ENCODE measurements at places on chromosomes 2 and 18. TPM values are rescaled to one million over a fixed set of nuclear protein-coding genes. Genes with fewer than 3 reads are reported as not detected.

GRCh38 chr2:172333235-172333977 lies 94.0 kb upstream of the ITGA6 start:
- no peak for DNase-seq

GRCh38 chr2:221050020-221050795 lies 521.9 kb downstream of the EPHA4 start:
- no peak for DNase-seq

DNA sequence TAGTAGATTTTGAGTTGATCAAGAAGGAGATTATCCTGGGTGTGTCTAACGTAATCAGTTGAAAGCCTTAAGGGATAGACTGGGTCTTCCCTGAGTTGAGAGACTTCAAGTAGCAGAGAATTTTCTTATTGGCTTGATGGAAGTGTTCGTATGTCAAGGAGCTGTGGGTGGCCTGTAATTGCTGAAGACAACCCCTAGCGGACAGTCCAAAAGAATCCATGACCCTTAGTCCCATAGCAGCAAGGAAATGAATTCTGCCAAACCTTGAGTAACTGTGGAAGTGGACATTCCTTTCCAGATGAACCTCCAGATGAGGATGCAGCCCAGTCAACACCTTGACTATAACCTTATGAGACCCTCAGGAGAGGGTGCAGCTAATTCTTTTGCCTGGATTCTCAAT lies 786.3 kb downstream of the SOCS6 start:
- DNase-seq, result no peak

DNA sequence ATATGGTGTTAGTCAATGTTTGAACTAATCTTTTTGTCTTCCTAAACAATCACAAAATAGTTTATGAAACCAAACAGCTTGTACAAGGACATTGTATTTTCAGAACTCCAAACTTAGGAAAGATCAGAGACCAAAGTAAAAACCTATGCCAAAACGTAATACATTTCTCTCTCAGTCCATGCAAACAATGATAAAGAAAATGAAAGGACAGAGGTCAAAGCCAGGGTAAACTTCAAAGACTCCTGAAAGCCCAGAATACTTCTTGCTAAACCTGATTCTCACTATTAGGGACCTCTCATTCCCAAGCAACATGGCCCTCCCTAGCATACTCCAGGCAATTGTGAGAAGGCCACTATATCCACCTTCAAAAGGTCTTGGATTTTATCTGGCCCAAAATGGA lies 105.1 kb upstream of the GALNT5 start:
- no peak for DNase-seq

GRCh38 chr2:20448246-20448976 lies 1.5 kb downstream of the RHOB start:
- DNase-seq, result peak; percentile 71

DNA sequence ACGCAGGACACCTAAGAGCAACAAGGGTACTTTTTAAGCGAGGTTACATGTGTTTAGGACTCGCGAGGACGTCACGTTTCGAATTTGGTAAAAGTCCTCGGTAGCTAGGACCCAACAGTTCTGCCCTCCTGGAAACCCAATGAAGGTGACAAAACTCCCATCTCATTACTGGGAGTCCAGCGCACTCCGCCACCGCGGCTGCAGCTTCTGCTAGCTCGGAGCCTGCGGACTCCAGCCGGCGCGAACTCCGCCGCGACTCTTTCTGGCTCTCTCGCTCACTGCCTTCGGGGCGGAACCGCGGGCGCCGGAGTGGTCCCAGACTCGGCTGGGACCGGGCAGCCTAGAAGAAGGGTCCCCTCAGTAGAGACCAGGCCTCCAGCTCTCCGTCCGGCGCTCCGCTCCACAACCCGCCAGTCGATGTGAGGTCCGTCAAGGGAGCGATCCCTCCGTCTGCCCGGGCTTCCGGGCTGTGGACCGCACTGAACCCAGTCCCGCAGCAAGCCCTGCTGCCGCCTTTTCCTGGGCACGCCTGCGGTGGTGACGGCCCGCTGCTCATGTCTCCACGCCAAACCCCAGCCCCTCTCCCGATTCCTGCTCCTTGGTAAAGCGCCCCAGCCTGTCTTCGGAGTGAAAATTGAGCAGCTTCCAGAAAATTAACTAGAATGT lies 3.0 kb upstream of the OSR1 start:
- DNase-seq, result no peak

- DNase-seq, result no peak
These were observed 134.0 kb upstream of the NCK2 start for GRCh38 chr2:105610576-105611332.

- no peak for DNase-seq
These were observed 1896.8 kb upstream of the CELF4 start for GRCh38 chr18:39462436-39462835.

GRCh38 chr2:234394450-234394849 lies 102.4 kb downstream of the ARL4C start:
- DNase-seq, result no peak

DNA sequence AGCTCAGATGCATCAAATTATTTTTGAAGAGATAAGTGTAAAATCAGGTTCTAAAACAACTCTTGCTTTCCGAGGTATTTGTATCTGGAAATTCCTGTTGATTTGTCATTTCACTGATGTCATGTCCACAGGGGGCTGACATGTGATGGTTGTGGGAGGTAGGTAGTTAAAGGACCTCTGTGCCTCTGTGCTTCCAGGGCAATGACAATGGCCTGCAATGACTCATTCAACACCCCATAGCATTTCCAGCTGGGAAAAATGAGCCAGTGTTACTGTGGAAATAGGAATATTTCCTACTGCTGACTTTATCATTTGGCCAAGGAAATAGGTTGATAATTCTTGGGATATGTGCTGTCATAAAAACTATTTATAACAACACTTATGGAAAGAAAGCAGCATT lies 86.2 kb upstream of the CCDC195 start:
- no peak for DNase-seq

- no peak for DNase-seq
These were observed 610.2 kb upstream of the SYT4 start for GRCh38 chr18:43887491-43887890.

AQP12A gene
- not detected for total RNA-seq

DNA sequence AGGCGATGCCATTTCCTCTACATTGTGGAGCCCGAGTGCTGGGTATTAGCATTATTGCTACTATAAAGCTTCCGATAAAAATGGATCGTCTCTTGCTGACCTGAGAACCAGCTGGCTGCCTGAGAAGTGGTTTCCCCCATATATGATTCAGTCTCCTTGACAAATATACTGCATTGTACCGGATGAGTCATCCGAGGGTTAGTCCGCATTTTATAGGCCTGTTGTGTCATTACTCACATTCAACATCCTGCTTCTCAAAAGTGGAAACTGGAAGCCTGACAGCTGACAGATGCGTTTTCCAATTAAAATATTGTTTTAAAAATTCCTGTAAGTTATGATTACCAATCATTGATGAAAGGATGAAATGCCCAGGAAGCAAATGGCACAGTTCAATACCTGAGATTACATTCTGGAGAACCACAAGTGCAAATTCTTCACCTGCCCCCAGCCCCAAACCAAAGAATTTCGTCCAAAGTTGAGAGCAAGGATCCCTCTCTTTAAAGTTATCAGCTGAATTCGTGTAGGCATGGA lies 65.7 kb downstream of the SPRED2 start:
- DNase-seq, result no peak

DNA sequence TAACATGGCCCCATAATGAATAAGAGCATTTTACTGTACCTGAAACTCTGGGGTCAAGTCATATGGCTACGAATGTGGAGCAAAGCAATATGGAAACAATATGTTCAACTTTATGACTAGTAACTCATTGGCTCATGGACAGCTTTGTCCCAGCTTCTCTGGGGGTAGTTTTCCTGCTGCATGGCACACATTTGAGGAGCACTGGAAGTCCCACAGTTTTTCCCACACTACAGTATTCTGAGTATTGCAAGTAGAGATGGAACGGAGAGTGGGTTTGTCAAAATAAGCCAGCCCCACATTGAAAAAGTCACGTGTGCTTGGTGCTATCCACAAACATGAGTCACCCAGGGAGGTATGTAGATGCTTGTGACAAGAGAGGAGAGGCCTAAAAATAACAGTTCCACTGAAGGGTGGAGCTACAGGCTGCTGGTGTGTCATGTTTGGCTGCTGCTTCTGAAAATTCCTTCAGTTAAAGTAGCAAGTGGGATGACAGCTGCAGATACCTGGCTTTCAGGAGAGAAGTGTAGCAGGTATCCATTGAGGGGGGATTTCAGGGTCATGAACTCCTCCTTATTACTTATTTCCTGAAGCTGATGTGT lies 48.2 kb upstream of the CTAGE1 start:
- no peak for DNase-seq

GRCh38 chr2:38098421-38099098 lies 22.6 kb upstream of the CYP1B1 start:
- DNase-seq, result no peak

DNA sequence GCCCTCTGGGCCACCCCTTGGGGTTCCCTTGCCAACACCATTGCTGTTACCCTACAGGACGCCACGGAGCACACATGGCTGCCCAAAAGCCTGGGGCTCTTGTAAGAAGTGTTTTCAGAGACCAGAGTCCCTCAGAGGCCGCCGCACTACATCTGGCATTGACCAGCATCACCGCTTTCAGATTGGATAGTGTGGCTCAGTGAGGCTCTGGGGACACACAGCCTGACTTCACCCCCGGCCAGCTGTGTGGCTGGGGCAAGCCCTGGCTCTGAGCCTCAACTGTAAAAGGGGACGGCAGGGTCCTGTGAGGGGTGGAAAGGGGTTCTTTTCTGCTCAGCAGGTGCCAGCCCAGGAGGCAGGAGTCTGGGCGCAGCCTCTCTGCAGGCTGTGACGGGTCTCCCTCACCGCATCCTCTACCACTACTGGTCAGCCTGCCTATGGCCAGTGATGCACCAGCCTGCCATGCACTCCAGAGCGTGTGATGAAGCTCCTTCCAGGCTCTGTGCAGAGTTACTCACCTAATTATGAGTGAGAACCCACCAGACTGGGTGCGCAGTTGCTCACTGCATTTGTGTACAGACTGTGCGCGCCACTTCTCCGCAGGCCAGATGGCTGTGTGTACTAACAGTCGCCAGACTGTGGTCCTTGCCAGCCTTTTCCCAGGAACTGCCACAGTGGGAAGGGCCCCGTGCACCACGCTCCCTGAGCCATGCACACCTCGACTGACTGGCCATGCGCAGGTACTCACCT lies 10.7 kb upstream of the OTOF start:
- DNase-seq, result no peak

DYSF gene
- 54.1 TPM for total RNA-seq
